Activated T-cell treated with anti-CD3 and anti-CD28 coated beads, Interleukin-2, amount 50 U/mL, for 72 hours (primary cell): ENCODE measurements at places on chromosomes 3 and 15. TPM values are rescaled to one million over a fixed set of nuclear protein-coding genes. Genes with fewer than 3 reads are reported as not detected.
A peak's percentile ranks its signal among the peaks of the same experiment; 100 is the strongest.

DNA sequence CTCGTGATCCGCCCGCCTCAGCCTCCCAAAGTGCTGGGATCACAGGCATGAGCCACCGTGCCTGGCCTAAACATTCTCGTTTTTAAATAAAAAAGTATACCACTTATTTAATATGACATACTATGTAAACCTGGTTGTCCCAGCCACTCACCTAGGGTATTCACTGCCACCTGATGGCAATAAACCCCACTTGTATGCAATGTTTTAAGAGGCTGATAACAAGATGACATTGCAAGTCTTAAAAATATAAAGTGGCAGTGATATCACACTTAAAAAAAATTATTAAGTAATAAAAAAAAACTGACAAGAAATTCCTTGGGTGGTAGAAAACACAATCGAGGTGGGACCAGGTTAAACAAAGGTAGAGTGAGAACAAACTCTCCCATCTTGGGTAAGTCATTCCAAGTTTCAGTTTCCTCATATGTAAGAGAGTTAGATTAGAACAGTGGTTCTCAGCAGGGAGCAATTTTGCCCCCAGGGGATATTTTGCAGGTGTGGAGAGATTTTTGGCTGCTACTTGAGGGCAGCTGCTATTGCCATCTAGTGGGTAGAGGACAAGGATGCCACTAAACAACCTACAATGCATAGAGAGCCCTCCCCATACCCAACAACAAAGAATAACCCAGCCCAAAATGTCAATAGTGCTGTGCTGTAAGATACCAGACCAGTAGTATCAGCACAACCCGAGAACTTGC lies 14.5 kb downstream of the ARF4 start:
- H3K27ac ChIP-seq, result no peak overlapping the region
- H3K27me3 ChIP-seq, result no peaks in the 10 kb centered on the region
- DNase-seq, result no peak
- H3K4me1 ChIP-seq, result peaks cover 32% of the 10 kb centered on the region
- no peaks in the 10 kb centered on the region for H3K36me3 ChIP-seq

GRCh38 chr3:25441234-25441856 lies 13.3 kb downstream of the RARB start:
- no peak overlapping the region for H3K4me3 ChIP-seq
- no peaks in the 10 kb centered on the region for H3K27me3 ChIP-seq
- H3K4me1 ChIP-seq, result no peaks in the 10 kb centered on the region
- H3K27ac ChIP-seq, result no peak overlapping the region
- peak; percentile 16 for DNase-seq

- H3K4me1 ChIP-seq, result peaks cover 11% of the 10 kb centered on the region
- no peak overlapping the region for H3K27ac ChIP-seq
- no peak for DNase-seq
- no peak overlapping the region for H3K4me3 ChIP-seq
- H3K27me3 ChIP-seq, result no peaks in the 10 kb centered on the region
Measured at GRCh38 chr15:65177901-65178300, 7.2 kb downstream of the CLPX start.

GRCh38 chr15:75203017-75203907 lies 1.6 kb downstream of the C15orf39 start:
- H3K27ac ChIP-seq, result peak overlapping the region; percentile 69
- peak; percentile 16 for DNase-seq
- H3K4me3 ChIP-seq, result peak overlapping the region; percentile 90
- H3K36me3 ChIP-seq, result no peaks in the 10 kb centered on the region
- H3K4me1 ChIP-seq, result peaks cover 53% of the 10 kb centered on the region

GRCh38 chr3:160372780-160373179 lies 26.2 kb downstream of the IFT80 start:
- H3K4me3 ChIP-seq, result no peak overlapping the region
- peaks cover 13% of the 10 kb centered on the region for H3K4me1 ChIP-seq
- no peaks in the 10 kb centered on the region for H3K27me3 ChIP-seq
- peaks cover 4% of the 10 kb centered on the region for H3K36me3 ChIP-seq

DNA sequence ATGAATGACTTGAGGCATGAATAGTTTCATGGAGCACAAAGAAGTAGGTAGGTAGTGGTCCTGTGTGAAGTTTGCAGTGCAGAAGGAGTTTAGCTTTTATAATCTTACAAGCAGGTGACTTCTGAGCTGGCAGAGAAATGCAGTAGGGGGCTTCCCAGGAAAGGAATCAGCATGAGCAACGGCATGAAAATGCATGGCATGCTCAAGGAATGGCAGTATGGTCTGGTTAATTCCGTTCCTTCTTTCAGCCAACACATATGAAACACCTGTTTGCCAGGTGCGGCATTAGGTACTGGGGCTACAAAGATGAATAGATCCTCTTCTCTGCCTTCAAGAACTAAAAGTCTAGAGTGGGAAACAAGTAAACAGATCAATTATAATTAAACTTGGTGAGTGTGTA lies 138.0 kb upstream of the BHLHE40 start:
- H3K27ac ChIP-seq, result peak overlapping the region; percentile 97
- no peaks in the 10 kb centered on the region for H3K27me3 ChIP-seq
- DNase-seq, result no peak
- peaks cover 95% of the 10 kb centered on the region for H3K4me1 ChIP-seq
- peak overlapping the region; percentile 66 for H3K4me3 ChIP-seq

GRCh38 chr15:78208887-78209645 lies 25.3 kb downstream of the ACSBG1 start:
- no peaks in the 10 kb centered on the region for H3K36me3 ChIP-seq
- H3K4me3 ChIP-seq, result no peak overlapping the region
- no peaks in the 10 kb centered on the region for H3K4me1 ChIP-seq
- no peak for DNase-seq
- no peak overlapping the region for H3K27ac ChIP-seq
- H3K27me3 ChIP-seq, result peaks cover 5% of the 10 kb centered on the region

DNA sequence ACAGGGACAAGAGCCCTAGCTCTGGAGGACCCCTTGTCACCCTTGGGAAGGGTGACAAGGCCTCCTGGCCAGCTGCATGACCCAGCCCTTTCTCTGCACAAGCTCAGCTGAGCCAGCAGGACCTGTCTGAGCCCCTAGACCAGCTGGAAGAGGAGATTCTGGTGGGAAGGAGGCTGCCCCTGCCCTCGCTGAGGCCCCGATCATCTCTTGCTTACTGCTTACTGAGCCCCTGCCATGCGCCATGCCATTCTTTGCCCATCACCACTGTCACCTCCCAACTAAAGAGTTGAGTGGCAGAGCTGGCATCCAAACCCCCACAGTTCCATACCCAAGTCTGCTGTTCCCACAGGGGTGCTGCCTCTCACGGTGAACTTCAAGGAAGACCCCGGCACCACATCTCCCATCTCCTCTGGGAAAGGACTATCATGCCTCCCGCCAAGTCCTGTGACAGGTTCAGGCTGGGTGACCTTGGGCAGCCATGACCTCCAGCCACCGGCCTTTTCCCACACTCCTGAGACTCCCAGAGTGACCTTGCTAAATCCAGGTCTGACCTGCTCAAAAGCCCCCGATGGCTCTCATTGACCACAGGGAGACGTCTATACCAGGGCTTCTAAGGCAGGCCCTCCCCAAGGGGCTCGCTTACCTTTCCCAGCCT lies 34.0 kb downstream of the ACSBG1 start:
- H3K36me3 ChIP-seq, result no peaks in the 10 kb centered on the region
- H3K27me3 ChIP-seq, result no peaks in the 10 kb centered on the region
- no peak overlapping the region for H3K27ac ChIP-seq
- no peaks in the 10 kb centered on the region for H3K4me1 ChIP-seq
- H3K4me3 ChIP-seq, result no peak overlapping the region

- H3K36me3 ChIP-seq, result no peaks in the 10 kb centered on the region
- no peak overlapping the region for H3K27ac ChIP-seq
- DNase-seq, result no peak
- no peak overlapping the region for H3K4me3 ChIP-seq
Measured at GRCh38 chr15:29244123-29244522, 25.5 kb downstream of the NSMCE3 start.

DNA sequence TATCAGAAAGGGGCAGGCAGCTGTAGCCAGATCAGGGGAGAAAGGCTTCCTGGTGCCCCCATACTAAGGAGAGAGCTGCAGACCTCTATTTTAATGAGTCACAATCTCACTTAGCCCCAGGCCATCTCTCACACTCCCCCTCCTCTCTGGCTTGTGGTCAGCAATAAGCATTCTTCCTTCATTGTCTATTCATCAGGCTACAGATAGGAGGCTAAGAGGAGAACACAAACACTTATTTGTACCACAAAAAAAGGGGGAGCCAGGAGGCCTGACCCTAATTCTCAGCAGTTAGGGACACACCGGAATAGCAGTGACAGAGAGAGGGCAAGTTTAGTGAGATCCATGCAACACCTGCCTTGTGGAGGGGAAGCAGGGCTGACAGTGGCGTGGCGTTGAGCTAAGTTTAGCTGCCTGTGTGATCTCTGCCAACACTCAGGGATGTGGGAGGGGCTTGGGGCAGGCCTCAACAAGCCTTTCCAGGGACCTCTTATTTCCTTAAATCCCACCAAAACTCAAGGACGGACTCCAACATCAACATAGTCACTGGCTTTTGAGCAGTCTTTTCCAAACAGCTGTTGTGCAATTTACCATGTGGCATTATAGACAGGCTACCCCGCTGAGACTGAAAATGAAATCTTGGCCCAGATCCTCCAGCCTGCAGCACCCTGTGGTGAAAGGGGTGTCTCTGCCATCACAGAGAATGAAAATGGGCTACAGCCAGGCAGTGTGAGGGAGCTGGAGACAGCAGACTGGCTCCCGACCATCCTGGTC lies 191.9 kb upstream of the TSC22D2 start:
- no peak for DNase-seq
- H3K4me3 ChIP-seq, result no peak overlapping the region
- H3K4me1 ChIP-seq, result no peaks in the 10 kb centered on the region

DNA sequence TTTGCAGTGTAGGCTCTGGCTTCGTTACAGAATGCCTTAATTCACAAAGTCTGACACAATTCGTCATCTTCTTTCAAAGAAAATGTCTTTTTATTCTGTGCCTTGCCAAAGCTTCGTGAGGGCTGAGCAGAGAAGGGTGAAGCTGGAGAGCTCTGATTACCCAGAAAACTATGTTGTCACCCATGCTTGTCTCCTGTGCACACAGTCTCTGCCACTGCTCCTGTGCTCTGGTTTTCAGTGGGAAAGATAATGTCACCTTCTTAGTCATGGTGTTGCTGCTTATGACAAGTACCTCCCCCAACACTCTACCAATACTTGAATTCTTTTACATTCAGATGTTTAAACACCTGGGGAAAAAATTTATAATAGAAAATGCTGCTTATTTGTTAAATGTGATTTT lies 509.2 kb upstream of the GRM7 start:
- DNase-seq, result no peak
- no peak overlapping the region for H3K4me3 ChIP-seq
- no peaks in the 10 kb centered on the region for H3K27me3 ChIP-seq
- H3K36me3 ChIP-seq, result no peaks in the 10 kb centered on the region
- H3K27ac ChIP-seq, result no peak overlapping the region

DNA sequence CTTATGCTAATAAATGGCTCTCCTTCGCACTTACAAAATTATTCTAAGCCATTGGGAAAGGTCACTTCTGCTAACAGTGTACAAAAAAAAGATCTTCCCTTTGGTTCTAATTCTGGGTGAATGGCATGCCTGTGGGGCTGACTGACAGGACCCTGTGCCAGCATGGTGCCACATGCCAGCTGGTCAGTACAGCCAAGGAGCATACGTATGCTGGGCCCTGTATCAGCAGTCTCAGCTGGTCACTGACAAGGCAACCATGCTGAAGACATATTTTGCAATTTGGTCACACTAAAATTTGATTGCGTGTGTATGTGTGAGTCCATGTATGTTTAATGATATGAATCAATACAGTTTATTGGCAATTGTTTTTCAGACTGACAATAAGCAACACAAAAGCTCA lies 246.1 kb downstream of the TBL1XR1 start:
- H3K36me3 ChIP-seq, result no peaks in the 10 kb centered on the region
- H3K4me3 ChIP-seq, result no peak overlapping the region
- no peak for DNase-seq
- H3K4me1 ChIP-seq, result peaks cover 13% of the 10 kb centered on the region
- no peak overlapping the region for H3K27ac ChIP-seq

DNA sequence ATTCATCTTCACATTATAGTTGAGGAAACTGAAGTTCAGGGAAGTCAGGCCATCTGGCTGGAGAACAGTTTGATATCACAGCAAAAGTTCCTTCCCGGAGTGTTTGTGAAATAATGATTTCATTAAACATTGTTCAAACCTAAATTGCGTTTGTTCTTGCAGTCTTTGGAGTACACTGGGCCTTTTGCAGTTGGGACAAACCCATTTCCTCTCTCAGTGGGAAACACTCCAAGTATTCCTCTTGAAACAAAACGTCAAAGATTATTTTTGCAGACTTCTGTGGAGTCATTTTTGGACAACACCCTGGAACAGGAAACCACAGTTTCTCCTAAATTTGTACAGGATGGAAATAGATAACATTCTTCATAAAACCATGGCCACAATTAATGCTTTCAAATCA lies 287.5 kb downstream of the PTPRG start:
- no peaks in the 10 kb centered on the region for H3K4me1 ChIP-seq
- no peak overlapping the region for H3K27ac ChIP-seq
- no peak overlapping the region for H3K4me3 ChIP-seq
- H3K36me3 ChIP-seq, result no peaks in the 10 kb centered on the region
- H3K27me3 ChIP-seq, result no peaks in the 10 kb centered on the region

DNA sequence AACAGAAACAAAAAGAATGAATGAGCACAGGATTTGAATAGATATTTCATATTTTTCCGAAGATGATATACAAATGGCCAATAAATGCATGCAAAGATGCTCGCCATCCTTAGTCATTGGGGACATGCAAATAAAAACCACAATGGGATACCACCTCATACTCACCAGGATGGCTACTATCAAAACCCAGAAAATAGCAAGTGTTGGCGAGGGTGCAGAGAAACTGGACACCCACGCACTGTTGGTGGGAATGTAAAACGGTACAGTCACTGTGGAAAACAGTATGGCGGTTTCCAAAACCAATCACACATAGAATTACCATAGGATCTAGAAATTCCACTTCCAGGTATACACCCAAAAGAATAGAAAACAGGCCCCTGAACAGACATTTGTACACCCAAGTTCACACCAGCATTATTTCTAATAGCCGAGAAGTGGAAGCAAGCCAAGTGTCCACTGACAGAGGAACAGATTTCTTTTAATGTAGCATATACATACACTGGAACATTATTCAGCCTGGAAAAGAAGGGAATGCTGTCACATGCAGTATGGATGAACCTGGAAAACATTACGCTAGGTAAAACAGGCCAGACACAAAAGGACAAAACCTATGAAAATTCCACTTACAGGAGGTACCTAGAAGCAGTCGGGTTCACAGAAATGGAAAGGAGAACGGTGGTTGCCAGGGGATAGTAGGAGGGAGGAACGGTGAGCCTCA lies 3.6 kb downstream of the RNF168 start:
- peak overlapping the region; percentile 97 for H3K4me3 ChIP-seq
- H3K4me1 ChIP-seq, result peaks cover 56% of the 10 kb centered on the region
- H3K27me3 ChIP-seq, result no peaks in the 10 kb centered on the region
- H3K36me3 ChIP-seq, result peaks cover 16% of the 10 kb centered on the region

GRCh38 chr3:7209098-7209497 lies 348.2 kb downstream of the GRM7 start:
- peaks cover 12% of the 10 kb centered on the region for H3K4me1 ChIP-seq
- H3K27ac ChIP-seq, result peak overlapping the region; percentile 26
- H3K36me3 ChIP-seq, result no peaks in the 10 kb centered on the region
- DNase-seq, result no peak
- no peak overlapping the region for H3K4me3 ChIP-seq
- no peaks in the 10 kb centered on the region for H3K27me3 ChIP-seq

GRCh38 chr15:88011533-88011932 lies 245.0 kb downstream of the NTRK3 start:
- no peak overlapping the region for H3K4me3 ChIP-seq
- H3K27ac ChIP-seq, result no peak overlapping the region
- no peak for DNase-seq
- H3K36me3 ChIP-seq, result no peaks in the 10 kb centered on the region

VIPR1 gene
- total RNA-seq, result 5.6 TPM

TEX55 gene
- not detected for total RNA-seq

HGD gene
- 1.8 TPM for total RNA-seq

LDHAL6B gene
- total RNA-seq, result not detected

COL6A5 gene
- not detected for total RNA-seq
